Effector memory CD8-positive, alpha-beta T cell (primary cell): ENCODE measurements at places on chromosomes 2 and 18.

GRCh38 chr18:22550861-22551260 lies 133.1 kb upstream of the CTAGE1 start:
- H3K4me1 ChIP-seq, result no peaks in the 10 kb centered on the region
- H3K4me3 ChIP-seq, result no peak overlapping the region
- no peaks in the 10 kb centered on the region for H3K36me3 ChIP-seq

GRCh38 chr2:208570066-208570465 lies 163.5 kb downstream of the PTH2R start:
- no peaks in the 10 kb centered on the region for H3K4me1 ChIP-seq
- no peak overlapping the region for H3K27ac ChIP-seq
- H3K27me3 ChIP-seq, result no peaks in the 10 kb centered on the region

- no peak for DNase-seq
- H3K27me3 ChIP-seq, result peaks cover 6% of the 10 kb centered on the region
- peaks cover 3% of the 10 kb centered on the region for H3K36me3 ChIP-seq
- no peak overlapping the region for H3K27ac ChIP-seq
- H3K4me3 ChIP-seq, result no peak overlapping the region
Observed at GRCh38 chr2:38925982-38926381, 36.3 kb downstream of the ARHGEF33 start.

- H3K36me3 ChIP-seq, result no peaks in the 10 kb centered on the region
- no peak for DNase-seq
- H3K4me3 ChIP-seq, result peak overlapping the region; percentile 68
Observed at GRCh38 chr2:173359231-173359630, 4.6 kb downstream of the CDCA7 start.

- H3K4me3 ChIP-seq, result no peak overlapping the region
- no peaks in the 10 kb centered on the region for H3K27me3 ChIP-seq
- H3K36me3 ChIP-seq, result no peaks in the 10 kb centered on the region
- no peak for DNase-seq
- H3K27ac ChIP-seq, result no peak overlapping the region
Observed at GRCh38 chr2:40049781-40050180, 270.7 kb upstream of the THUMPD2 start.

- DNase-seq, result no peak
- no peak overlapping the region for H3K4me3 ChIP-seq
- H3K27me3 ChIP-seq, result no peaks in the 10 kb centered on the region
- no peaks in the 10 kb centered on the region for H3K4me1 ChIP-seq
- no peaks in the 10 kb centered on the region for H3K36me3 ChIP-seq
Observed at GRCh38 chr18:27520401-27520800, 335.3 kb upstream of the CHST9 start.

- no peak for DNase-seq
- peaks cover 49% of the 10 kb centered on the region for H3K27me3 ChIP-seq
- no peaks in the 10 kb centered on the region for H3K4me1 ChIP-seq
- H3K36me3 ChIP-seq, result no peaks in the 10 kb centered on the region
- no peak overlapping the region for H3K27ac ChIP-seq
Observed at GRCh38 chr2:75428060-75428459, 132.7 kb downstream of the EVA1A start.

DNA sequence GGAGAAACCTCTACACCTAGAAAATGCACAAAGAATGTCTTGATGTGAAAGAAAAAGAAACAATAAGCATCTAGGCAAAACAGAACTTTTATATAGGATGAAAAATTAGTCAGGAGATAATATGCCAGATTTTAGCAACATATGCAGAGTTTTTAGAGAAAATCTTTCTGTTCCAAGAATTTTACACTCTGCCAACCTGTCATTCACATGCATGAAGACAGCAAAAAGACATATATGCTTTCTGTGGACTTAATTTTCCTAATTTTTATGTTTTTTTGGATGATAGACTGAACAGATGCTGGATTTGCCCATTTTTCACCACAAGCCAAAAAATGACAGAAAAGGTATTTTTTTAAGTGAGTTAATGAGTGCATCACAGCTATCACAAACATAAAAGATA lies 637.3 kb downstream of the TRIB2 start:
- H3K4me3 ChIP-seq, result no peak overlapping the region
- no peaks in the 10 kb centered on the region for H3K4me1 ChIP-seq
- H3K36me3 ChIP-seq, result no peaks in the 10 kb centered on the region
- no peak for DNase-seq
- no peaks in the 10 kb centered on the region for H3K27me3 ChIP-seq

DNA sequence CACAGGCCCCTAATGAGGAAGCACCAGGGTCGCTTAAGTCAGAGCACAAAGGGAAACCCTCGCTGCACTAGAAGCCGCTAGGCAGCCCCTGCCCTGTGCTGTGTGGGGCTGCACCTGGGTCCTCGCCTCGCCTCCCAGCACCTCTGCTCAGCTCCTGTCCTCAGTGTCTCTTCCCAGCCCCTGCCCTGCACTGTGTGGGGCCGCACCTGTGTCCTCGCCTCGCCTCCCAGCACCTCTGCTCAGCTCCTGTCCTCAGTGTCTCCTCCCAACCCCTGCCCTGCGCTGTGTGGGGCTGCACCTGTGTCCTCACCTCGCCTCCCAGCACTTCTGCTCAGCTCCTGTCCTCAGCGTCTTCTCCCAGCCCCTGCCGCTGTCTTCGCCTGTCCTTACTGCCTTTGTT lies 342.8 kb downstream of the EIPR1 start:
- H3K27me3 ChIP-seq, result peaks cover 28% of the 10 kb centered on the region
- H3K4me1 ChIP-seq, result peaks cover 3% of the 10 kb centered on the region
- no peak for DNase-seq
- no peak overlapping the region for H3K27ac ChIP-seq
- H3K36me3 ChIP-seq, result no peaks in the 10 kb centered on the region

DNA sequence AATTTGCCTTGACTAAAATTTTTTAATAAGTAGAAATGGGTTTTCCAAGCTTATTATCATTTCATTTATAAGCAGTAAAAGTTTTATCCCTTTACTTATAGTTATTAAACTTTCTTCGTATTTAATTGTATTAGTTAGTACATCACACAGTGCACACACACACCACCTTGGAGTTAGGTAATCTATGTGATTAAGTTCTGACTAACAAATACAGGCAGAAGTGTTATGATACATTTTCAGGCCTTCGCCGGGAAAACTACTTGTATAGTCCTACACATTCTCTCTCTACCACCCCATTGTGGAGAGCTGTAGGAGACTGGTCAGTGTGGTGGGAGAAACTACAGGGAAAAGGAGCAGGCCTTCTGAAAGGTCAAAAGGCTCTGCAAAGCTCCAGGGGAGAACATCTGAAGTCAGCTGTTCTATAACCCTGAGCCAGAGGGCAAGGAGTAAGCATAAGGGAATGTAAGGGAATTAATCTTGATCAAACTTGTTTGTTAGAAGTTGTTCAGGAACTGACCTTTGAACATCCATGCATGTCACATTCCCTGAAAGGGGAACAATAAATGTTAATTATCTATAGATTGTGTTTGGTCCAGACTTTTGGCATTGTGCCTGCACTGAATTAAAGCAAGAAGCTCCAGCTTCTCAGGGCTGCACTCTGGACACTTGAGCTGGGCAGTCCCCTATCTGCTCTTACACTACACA lies 231.7 kb downstream of the FSIP2 start:
- no peak overlapping the region for H3K4me3 ChIP-seq
- no peaks in the 10 kb centered on the region for H3K4me1 ChIP-seq
- H3K36me3 ChIP-seq, result no peaks in the 10 kb centered on the region
- no peaks in the 10 kb centered on the region for H3K27me3 ChIP-seq

- H3K27me3 ChIP-seq, result peaks cover 9% of the 10 kb centered on the region
- peaks cover 5% of the 10 kb centered on the region for H3K4me1 ChIP-seq
- no peaks in the 10 kb centered on the region for H3K36me3 ChIP-seq
- DNase-seq, result no peak
- no peak overlapping the region for H3K4me3 ChIP-seq
Observed at GRCh38 chr2:85810371-85811179, 56.8 kb downstream of the ATOH8 start.

DNA sequence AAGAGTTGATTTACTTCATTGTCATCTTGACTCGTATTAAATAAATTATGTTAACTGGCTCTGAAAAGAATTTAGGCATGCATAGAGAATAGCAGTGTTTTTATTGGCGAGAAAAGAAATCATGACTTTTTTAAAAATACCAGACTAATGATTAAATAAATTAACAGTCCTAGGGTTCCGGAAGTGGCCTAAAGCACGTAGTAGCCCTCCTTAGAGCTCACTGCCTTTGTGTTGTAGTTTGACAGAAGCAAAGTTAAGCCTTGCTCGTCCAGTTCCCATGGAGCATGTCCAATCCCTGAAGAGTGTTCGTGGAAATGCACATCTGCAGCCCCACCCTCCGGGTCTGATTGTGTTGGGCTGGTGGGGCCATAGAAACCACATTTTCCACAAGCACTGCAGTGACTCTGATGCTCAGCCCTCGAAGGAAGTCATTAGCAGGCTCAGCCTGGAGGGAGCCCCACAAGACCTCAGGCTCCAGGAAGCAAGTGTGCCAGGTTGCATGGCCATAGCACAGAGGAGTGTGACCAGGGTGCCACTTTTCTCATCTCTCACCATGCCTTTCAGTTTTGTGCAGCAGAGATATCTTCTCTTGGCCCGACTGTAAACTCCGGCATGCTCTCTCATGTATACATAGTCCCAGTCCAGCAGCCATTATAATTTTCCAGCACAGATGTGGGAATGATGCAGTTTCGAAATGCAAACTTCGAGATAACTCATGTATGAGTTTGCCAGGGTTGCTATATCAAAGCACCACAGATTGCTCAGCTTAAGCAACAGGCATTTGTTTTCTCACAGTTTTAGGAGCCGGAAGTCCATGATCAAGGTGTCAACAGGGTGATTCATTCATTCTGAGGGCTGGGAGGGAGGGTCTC lies 188.6 kb upstream of the SH3BP4 start:
- H3K4me1 ChIP-seq, result no peaks in the 10 kb centered on the region
- DNase-seq, result no peak
- no peak overlapping the region for H3K4me3 ChIP-seq
- peaks cover 34% of the 10 kb centered on the region for H3K27me3 ChIP-seq

DNA sequence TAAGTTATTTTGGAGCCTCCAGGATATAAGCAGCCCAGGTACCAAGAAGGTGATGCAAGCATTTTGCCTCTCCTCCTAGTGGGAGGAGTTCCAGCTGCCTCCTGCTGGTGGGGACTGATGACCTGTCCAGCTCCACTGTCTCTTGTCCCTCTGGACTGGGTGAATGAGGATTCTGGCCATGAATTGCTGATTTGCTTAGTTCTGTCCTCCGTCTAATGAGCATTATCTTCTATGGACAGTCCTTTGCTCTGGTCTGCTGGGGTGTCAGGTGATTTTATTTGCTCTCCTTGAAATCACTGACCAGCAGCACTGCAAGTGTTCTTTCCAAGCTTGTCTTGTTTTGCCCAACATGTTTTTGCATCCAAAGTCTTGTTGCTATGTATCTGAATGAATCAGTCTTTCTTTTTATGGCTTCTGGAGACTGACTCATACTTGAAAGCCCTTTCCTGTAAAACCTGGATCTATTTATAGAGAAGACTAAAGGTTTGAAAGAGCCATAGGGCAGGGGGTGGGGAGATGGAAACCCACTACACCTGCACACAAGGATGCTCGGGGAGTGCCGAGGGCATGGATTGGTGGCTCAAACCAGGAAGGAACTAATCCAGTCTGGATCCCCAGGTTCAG lies 40.5 kb upstream of the EFHD1 start:
- H3K4me3 ChIP-seq, result no peak overlapping the region
- H3K4me1 ChIP-seq, result no peaks in the 10 kb centered on the region
- no peak for DNase-seq
- H3K27ac ChIP-seq, result no peak overlapping the region

- no peaks in the 10 kb centered on the region for H3K36me3 ChIP-seq
- H3K27ac ChIP-seq, result no peak overlapping the region
- peaks cover 69% of the 10 kb centered on the region for H3K27me3 ChIP-seq
- no peak for DNase-seq
Observed at GRCh38 chr18:23703987-23704384, 14.7 kb downstream of the LAMA3 start.

DNA sequence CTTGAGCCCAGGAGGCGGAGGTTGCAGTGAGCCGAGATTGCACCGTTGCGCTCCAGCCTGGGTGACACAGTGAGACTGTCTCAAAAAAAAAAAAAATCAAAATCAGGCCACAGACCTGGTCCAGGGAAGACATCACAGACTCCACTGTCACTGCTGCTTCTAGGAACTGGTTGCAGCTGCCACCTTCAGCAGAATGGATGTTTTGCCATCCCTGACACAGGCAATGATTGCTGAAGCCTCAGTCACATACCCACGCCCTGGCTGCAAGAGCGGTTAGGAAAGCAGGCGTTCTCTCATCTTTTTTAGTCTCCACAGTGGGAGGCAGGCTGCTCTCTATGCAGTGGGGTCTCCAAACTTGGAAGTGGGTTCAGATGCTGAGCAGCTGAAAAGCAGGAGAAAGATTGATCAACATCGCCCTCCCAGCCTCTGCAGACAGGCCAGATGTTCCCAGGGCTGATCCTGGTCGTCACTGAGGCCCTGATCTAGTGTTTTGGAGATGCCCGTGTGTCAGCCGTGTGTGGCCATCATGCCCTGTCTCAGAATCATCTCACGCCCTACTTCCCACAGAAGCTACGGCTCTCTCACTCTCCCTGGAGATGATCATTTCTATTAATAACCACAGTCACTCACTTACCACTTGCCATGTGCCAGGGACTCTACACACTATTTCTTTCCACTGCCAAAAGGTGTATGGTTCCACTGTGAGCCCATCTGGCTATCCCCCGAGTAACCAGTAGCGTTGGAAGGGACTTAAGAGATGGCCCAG lies 91.8 kb downstream of the PLB1 start:
- H3K4me3 ChIP-seq, result peak overlapping the region; percentile 16
- H3K4me1 ChIP-seq, result peaks cover 17% of the 10 kb centered on the region
- DNase-seq, result no peak
- no peaks in the 10 kb centered on the region for H3K36me3 ChIP-seq

DNA sequence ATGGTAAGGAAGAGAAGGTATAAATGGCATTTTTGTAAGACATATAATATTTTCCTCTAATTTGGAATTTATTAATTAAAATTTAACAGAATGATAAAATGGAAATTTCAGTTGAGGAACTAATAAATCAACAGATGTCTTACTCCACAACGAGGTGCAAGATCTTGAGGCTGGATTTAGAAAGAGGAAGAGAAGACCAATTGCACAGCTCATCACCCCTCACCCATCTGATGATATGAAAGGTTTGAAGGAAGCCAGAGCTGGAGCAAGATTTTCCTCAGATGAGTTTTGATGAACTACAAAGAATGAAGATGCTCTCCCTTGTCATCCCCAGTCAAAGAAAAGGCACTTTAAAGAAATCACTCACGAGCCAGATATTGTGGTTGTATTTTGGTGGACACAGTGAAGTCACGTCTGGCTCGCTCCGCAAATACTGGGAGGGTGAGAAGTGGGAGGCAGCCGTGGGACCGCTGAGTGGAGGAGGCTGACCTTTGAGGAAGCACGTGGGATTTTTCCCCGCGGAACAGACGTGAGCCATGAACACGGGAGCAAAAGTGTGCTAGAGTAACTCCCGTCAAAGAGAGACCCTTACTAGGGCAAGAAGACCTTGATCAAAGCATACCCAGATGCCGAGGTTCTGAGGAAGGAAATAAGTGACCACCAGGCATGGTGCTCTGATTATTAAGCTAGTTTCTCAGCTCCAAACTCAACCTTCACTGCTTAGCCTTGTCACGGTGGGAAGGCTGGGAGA lies 511.4 kb downstream of the RNF144A start:
- peaks cover 29% of the 10 kb centered on the region for H3K4me1 ChIP-seq
- no peaks in the 10 kb centered on the region for H3K36me3 ChIP-seq
- no peak for DNase-seq
- peak overlapping the region; percentile 59 for H3K27ac ChIP-seq
- H3K4me3 ChIP-seq, result peak overlapping the region; percentile 42
